Activated CD8-positive, alpha-beta memory T cell treated with anti-CD3 and anti-CD28 coated beads, Interleukin-2, amount 50 U/mL, for 48 hours (primary cell): ENCODE measurements at places on chromosomes 4 and X.

DNA sequence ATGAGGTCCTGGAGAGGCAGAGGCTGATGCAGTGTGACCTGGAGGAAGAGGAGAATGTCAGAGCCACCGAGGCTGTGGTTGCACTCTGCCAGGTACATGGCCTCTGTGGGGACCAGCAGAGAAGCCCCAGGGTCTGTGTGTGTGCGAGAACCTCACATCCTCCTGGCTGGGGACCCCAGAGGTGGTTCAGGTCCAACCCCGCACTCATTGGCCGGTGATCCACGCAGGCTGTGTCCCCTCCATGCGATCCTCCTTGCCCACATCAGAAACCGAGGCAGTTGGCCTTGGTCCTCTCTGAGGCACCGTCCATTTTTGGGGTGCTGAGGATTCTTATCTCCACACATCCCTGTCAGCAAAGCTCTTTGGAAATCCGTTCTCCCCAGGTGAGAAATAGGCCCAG, 45.3 kb downstream of the EVC start:
- DNase-seq, result no peak

- no peak for DNase-seq
Observed at GRCh38 chr4:87978681-87979080, 3.2 kb downstream of the SPP1 start.

- DNase-seq, result no peak
Observed at GRCh38 chr4:48248559-48248953, 21.1 kb downstream of the TEC start.

DNA sequence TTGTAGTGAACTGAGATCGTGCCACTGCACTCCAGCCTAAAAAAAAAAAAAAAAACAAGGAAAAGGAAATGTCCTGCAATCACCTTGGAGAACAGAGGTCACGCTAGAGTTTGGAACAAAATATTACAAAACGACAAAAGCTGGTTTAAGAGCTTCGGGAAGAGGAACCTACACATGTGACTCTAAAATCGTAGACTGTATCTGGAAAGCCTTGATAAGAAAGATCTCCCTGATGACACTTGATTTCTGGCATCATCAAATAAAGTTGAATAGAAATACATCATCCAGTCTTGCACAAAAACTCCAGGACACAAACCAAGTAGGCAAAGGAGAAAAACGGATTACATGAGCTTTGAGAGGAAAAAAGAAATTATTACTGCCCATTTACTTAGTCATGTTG, 31.1 kb upstream of the DOCK11 start:
- no peak for DNase-seq

DNA sequence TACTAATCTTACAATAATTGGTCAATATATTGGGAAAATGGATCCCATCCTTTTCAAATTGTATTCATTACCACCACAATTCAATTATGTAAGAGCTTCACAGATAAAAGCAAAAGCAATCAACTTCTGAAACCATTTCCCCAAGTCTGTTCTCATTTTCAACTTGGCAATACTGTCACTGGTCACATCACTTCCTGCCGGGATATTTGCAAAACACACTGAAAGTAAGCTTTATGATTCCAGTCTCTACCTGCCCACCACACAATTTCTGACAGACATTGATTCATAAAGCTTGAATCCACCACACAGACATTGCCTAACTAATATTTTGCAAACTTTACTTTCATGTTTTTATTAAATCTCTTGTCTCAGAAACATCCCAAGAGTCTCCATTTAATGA, 53.6 kb downstream of the LIN54 start:
- no peak for DNase-seq

DNA sequence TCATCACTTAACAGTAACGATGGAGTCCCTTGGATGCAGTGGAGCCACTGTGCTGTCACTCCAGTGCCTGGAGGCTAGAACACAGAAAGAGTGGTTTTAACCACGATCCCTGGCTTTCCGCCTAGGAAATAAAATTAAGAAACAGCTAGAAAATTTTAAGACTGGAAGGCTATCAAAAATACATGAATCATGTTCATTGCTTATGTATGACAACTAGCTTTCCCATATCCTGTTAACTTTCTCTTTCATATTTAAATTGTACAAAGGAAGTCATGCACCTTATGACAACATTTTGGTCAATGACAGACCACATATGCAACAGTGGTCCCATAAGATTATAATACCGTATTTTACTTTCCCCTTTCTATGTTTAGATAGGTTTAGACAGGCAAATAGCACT, 115.1 kb downstream of the GALNTL6 start:
- DNase-seq, result no peak

GRCh38 chr4:131644619-131645018, 1504.5 kb upstream of the PCDH10 start:
- DNase-seq, result no peak

GRCh38 chr4:3340700-3341083, 47.9 kb downstream of the RGS12 start:
- DNase-seq, result peak; percentile 47

- no peak for DNase-seq
Observed at GRCh38 chrX:41050359-41050758, 34.9 kb upstream of the USP9X start.

DNA sequence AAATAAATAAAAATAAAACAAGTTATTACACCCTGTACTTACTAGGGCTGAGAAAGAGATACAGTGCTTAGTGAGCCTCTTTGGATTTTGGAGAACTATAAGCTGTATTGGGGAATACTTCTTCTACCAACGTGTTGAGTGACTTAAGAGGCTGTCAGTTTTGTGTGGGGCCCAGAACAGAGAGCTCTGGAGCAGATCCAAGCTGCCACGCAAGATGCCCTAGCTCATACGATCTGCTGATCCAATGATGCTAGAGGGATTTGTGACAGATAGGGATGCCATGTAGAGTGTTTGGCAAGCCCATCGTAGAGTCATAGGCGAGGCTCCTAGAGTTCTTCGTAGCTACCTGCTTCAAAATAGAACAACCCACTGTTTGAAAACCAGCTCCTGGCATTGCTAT, 60.3 kb upstream of the KLF3 start:
- peak; percentile 30 for DNase-seq

DNA sequence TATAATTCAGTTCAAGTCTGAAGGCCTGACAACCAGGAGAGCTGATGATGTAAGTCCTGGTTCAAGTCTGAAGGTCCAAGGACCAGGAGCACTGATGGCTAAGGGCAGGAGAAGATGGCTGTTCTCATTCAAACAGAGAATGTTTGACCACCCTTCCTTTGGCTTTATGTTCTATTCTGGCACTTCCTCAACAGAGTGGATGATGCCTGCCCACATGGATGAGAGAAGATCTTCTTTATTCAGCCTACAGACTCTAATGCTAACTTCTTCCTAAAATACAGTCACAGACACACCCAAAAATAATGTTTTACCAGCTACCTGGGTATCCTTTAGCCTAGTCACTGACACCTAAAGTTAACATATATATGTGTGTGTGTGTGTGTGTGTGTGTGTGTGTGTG, 25.6 kb upstream of the IRF2 start:
- no peak for DNase-seq

GRCh38 chr4:159374749-159375530, 272.1 kb downstream of the RAPGEF2 start:
- no peak for DNase-seq
